ENCODE measurements at places on chromosomes 12 and 14.

DNA sequence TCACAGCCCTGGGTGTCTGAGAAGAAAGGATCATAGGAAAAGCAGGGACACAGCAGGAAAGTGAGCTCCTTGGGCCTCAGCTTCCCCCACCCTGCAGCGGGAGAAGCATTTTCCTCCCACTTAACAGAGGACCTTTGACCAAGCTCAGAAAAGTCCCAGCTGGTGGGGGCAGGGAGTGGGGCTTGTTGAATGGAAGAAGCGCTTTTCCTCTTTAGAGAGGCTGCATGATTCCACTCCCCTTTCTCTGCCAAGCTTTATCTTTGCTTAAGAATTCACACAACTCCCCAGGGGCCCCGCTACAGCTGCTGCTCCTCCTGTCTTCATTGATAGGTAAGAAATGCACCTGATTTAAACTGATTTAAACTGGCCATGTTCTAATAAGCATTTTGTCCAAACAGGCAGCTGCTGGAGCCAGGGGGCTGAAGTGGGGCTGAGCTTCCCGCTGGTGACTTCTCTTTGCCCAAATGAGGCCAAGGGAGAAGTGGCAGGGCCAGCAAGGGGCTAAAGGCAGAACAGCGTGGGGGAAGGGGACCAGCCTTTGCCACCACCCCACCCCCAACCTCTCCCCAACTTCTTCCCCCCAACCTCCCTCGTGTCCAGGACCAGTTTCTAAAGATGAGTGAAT is 1.7 kb upstream of the PAPLN start:
- DNase-seq, result peak; percentile 58

DNA sequence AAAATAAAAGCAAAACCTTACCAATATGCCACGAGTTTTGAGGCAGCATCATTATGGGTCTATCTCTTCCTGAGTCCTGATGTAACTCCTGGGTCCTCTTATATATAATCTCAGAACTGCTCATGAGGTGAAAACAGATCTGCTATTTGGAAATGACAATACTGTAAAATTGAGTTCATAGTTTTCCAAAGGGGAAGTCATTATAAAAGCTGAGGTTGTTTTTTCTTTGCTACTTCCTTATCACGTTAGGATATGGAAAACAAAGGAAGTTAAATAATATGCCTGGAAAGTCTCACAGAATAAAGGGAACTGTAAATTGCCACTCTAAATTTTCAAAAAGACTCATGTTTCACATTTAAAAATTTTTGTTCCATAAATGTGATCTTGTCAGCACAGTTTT is at the start of gene CD163L1:
Gene CD163L1, minus strand, starts transcription at position 78 of the 400 bp plus-strand sequence. Its CDS starts 26 bp downstream, at position 52.
- peak; percentile 40 for DNase-seq

GRCh38 chr14:91350813-91351511 is 66.7 kb downstream of the CCDC88C start:
- no peak for DNase-seq

DNA sequence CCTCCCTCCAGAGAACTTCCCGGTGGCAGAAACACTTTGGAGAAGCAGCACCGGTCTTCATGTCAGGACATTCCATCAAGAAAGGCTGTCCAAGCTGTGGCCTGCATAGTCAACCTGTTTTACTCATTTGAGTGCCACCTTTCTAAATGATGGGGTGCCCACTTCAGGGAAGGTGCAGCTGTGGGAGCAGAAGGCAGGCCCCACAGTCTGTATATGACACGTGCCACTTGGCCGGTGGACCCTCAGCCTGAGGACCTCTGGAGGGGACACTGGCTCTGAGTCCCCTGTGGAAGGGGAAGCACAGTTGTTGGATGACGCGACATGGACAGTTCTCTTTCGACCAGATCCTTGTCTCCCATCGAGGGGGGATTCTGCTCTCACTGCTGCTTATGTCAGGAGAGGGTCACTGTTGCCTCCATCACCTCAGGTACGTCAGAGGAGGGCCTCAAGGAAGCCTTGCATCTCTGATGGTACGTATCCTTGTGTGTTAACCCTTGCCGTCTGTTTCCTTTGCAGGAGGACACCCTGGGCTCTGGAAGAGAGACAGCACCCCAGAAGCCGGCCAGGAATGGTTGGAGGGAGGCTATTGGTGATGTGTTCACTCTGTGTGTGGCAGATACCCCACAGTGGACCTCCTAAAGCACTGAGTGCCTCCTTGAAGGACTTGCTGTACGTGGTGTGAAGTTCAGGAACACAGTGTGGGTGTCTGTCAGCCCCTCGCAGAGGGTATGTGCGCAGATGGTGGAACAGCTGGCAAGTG is 132.1 kb upstream of the RTL1 start:
- DNase-seq, result no peak

DNA sequence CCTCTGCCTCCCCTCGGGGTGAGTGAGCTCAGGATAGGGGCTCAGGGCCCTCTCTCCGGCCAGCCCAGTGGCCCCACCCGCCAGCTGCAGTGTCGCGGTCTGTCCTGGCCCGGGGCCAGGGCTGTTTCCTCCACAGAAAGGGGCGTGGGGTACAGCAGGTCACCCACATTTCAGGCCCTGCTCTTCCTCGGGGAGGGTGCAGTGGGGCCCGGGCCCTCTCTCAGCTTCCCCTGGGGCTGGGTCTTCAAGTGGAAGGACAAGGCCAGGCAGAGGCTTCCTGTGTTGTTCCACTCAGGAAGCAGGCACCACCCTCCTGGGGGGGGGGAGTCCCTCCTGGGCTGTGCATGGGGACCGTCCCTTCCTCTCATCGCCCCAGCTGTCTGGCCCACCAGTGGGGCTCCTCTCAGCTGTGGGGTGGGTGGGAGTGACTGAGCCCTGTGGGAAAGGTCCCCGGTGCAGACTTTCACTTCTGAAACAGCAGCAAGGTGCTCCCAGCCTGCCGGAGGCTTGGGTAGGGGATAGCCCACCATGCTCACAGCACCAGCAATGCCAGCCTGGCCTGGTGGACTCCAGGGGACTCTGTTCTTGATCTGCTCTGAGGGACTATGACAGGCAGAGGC is 3.7 kb downstream of the GPR132 start:
- peak; percentile 69 for DNase-seq

DNA sequence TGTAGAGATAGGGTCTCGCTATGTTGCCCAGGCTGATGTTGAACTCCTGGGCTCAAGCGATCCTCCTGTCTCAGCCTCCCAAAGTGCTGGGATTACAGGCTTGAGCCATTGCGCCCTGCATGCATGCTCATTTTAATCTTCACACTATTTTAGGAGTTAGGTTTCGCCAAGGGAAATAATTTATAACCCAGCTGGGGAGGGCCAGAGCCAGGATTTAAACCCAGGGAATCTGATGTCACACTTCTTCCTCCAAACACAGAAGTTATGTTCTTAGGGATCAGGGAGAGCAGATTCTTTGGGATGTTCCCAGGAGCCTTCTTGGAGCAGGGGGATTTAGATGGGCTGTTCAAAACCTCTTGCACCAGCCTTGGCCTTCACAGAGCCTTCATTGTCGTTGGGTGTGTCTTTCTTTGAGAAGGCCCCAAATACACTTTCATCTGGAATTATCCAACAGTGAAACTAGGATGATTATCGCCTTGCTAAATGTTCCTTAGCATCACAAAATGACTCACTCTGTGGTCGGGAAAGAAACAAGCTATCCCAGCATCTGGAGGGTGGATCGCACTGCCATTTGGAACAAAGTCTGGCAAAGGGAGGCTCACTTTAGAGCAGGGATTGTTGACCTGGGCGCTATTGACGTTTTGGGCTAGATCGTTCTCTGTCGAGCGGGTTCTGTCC is 8.2 kb upstream of the PPP1CC start:
- no peak for DNase-seq

DNA sequence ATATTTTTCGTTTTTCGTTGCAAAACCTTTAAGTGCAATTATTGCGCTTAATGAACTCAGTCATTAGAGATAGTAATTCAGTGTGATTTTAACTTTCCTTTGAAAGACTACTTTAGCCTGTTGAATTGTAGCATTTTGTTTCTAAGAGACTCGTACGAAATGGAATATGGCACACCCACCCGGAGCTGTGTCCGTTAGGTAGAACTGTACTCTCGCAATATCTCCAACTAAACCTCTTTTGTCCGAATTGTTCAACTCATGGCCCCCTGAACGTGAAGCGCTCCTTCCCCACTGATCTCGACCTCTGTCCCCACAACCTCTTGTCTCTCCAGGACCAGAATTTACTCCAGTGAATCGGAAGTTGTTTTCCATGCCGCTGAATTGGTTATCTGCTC is 800 bp downstream of the PCNX4 start:
- DNase-seq, result peak; percentile 14

- no peak for DNase-seq
Observed at GRCh38 chr12:70815971-70816391, 104.6 kb downstream of the PTPRR start.

- DNase-seq, result no peak
Observed at GRCh38 chr14:38469156-38469555, 213.3 kb upstream of the CLEC14A start.
